ENCODE measurements at places on chromosomes 4 and X.

DNA sequence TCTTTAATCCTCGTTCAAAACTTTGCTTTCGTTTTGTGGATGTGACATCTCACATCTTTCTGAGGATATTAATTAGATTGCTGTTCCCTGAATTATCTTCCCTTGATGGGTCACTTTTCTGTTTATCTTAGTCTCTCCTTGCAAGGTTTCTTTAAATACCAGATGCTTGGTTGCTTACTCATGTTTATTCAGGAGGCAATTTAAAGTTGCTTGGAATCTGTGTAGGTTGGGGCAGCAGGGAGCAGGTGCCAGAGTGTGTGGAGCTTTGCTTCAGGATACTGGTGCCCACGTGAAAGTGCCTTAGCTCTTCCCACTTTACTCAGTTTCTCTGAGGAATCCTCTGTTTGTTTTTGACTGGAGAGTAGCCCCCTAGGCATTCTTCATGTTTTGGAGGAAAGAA is 24.0 kb downstream of the ANAPC4 start:
- DNase-seq: no peak

- DNase-seq: no peak
Observed at GRCh38 chrX:147832707-147833348, 78.9 kb upstream of the FMR1 start.

DNA sequence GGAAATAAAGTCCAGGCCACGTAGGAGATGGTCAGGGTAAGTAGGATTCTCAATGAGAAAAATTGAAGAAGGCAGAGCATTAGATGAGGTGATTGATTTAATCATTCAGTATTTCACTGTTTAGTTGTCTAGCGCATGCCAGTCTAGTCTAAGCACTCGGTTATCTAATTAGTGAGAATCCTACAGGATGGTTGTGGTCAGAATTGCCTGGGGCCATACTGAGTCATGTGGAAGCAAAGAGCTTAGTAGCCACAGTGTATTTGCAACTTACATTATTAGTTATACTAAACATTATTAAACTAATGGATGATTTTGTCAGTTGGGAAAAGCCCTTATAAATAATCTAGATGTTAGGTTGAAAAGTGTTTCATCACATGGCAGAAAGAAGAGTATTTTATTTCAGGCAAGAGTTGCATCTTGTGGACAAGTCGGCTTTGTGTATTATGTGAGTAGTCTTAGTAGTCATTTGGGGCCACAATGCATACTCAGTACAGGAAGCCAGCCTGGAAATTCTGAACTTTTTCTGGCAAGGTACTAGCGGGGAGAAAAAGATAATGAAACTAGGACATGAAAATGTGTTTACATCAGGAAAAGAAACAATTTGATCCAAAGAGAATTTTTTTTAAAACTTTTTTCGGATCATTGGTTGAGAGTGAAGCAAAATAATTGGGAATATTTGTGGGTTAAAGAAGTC is 31.9 kb downstream of the CPEB2 start:
- no peak for DNase-seq

GRCh38 chrX:31706466-31706865 is 634.6 kb upstream of the FTHL17 start:
- DNase-seq: no peak

DNA sequence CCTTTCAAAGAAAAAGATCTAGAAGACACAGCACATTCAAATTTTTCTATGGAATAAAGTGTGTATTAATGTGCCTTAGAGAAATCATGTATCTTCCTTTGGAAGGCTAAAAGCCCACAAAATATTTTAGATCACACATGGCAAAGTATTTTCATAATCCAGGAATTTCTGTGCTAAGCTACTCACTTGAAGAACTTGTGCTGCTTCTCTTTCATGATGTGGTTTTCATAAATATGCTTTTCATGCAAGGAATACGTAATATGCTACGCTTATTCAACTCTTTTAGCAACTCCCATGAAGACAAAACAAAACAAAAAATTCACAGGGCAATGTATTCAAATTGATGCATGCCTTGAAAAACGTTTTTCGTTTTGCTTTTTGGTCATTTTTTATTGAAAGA is 125.6 kb downstream of the ARHGAP24 start:
- DNase-seq: no peak

Data from NCI-H82 (cell line).